ENCODE measurements at places on chromosomes 7 and 10.

GRCh38 chr7:55104712-55105433 is 86.1 kb downstream of the EGFR start:
- no peak for DNase-seq

GRCh38 chr7:13904689-13905088 is 84.8 kb downstream of the ETV1 start:
- no peak for DNase-seq

DNA sequence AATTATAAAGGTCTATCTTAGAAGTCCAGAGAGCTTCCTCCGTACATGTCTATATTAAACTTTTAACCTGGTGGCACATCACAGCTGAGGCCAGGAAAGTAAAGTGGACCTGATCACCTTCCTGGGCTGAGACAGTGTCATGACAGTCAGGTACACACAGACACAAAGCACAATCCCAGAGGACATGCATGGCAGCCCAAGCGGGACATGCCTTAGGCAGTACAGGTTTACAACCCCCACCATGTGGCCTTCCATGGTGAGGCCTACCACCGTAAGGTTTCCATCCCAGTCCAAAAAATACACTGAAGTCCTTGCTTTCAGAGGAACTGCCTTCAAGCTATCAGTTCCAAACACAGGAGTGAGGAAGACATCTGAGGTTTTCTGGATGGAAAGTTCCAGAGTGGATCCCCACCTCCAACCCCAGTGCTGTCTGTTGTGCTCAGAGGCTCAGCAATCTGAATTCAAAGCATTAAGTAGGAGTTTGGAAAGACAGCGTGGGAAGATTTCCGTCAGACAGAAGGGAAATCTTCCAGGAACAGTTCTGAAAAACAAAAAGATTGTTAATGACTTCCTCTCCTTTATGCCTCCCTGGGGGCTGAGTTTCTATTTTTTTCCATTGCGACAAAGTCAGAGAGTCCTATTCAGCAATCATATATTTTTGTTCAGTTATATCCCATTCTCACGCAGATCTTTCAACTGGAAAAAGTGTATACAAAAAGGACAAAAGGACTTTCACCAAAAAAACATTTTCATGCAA is 20.1 kb downstream of the IFIT3 start:
- DNase-seq, result no peak

GRCh38 chr10:79239924-79240581 is 107.2 kb upstream of the PPIF start:
- DNase-seq, result no peak

GRCh38 chr10:12862459-12862858 is 139.1 kb downstream of the CCDC3 start:
- no peak for DNase-seq

GRCh38 chr10:60845038-60845437 is 66.8 kb downstream of the CDK1 start:
- DNase-seq, result no peak

GRCh38 chr10:677038-677437 is 12.4 kb downstream of the DIP2C start:
- DNase-seq, result no peak

DNA sequence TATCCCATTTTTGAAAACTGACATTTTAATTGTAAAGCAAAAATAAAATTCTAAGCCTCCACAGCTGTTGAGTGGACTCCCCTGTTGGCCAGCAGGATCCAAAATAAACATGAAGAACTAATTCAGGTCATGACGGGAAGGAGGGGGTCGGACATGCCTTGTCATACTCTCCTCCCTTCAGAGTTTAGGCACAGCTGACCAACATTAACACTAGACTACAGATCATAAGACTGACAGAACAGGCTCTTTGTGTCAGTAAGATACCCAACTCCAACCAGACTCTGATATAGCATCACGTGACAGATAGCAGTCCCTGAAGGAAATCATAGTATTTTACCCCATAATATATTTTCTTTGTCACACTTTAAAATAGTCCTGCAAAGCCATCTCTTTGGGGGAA is 20.9 kb upstream of the ZNF12 start:
- DNase-seq, result no peak

DNA sequence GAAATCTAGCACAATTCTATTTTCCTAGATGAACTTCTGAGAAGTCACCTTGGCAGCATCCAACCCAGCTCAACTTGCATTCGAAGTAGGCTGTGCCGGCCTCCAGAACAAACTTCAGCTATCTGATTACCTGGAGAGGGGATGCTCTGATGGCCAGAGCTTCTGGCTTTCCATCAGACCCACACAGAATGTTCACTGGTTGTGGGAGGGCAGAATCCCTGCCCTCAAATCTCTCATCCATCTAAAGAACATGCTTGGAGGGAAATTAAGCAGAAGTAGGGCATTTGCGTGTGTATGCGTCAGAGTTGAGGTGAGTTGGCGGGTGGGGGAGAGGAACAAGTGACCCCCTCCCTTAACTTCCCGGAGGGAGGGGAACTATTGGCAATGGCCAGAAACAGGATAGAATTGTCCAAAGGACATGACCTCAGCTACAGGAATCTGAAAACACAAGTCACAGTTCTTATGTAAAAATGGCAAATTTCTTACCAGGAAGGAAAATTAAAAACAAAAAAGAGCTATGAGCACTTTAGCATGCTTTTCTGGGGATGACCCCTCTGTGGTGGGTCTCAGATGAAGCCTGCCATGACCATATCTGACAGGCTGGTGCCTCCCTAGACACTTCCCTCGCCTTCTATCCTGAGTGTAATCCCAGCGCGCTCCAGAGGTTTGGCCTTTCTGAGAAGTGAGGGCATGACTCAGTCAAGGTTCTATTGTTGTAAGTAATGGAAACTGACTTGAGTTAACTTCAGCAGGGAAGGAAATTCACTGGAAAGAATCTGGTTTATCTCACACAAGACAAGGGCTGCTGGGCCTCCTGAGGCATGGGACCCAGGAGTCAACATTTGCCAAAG is 278.8 kb downstream of the RPS24 start:
- no peak for DNase-seq

- DNase-seq, result no peak
Measured at GRCh38 chr7:137146012-137146455, 197.5 kb downstream of the PTN start.

DNA sequence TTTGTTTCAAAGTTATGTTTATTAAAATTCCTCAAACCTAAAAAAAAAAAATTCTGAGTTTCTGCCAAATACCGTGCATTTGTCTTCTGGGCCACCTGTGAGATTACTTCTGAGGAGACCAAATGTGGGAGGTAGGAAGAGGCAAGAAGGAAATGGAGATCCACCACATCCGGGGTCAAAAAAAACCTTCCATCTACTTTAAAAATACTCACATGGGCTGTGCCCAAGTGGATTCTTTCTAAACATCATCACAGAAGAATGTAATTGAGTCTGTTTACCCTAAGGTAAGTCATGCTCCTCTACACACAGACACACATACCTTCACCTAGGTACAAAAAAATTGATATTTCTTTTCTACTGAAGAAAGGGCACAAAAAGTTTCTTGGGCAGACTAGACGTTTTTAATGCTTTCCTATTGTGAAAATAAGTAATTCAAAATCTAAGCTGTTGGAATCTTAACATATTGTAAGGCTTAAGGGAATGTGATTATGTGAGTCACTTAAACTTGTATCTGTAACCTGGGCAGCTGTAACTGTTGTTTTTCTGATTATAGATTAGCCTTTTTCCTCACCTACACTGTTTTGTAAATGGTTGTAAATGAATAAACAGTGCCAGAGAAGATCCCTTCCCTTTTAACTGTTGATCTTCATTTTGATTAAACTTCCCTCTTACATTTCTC is 19.1 kb upstream of the SPOCK2 start:
- no peak for DNase-seq

GRCh38 chr10:97684866-97685394 is 2.1 kb downstream of the AVPI1 start:
- no peak for DNase-seq

DNA sequence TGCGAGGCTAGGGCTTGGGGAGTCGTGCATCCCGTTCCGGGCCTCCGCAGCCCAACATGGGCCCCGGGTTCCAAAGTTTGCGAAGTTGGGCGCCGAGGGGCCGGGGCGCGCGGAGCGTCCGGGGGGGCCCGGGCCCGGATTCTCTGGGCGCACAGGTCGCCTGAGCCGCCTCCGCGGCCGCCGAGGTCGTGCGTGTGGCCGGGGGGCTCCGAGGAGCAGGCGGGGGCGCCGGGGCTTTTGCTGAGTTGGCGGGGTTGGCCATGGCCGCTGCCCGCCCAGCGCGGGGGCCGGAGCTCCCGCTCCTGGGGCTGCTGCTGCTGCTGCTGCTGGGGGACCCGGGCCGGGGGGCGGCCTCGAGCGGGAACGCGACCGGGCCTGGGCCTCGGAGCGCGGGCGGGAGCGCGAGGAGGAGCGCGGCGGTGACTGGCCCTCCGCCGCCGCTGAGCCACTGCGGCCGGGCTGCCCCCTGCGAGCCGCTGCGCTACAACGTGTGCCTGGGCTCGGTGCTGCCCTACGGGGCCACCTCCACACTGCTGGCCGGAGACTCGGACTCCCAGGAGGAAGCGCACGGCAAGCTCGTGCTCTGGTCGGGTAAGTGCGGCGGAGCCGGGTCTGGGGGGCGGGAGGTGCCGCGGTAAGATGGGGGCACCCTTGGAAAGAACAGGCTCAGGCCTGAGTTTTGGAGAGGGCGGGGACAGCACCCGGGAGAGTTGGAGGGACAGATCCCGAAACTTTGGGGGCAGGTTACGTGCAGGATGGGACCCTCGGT is 643 bp downstream of the SMO start:
- no peak for DNase-seq

DNA sequence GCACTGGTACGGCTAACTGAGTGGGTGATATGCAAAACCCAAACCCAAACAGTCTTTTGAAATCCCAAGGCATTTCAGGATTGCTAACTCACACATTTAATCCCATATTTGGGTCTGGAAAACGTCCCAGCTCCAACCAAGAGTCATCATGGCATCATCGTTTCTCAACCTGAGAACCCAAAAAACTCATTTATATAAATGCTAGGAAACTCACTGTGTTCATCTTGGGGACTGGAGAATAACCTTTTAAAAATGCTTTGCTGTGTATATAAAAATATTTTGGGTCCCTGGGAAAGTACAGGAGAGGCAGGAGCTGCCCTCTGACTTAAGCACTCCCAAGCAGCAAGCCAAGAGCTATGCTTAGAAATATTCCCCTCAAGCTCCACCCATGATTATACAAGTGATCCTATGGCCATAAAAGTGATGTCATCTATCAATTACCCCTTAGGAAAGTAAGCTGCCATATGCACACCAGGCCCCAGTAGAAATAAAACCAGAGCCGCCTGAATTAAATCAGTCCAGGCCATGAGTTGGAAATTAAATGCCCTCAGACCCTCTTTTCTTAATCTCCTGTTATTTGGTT is 352.1 kb downstream of the FRMD4A start:
- no peak for DNase-seq

DNA sequence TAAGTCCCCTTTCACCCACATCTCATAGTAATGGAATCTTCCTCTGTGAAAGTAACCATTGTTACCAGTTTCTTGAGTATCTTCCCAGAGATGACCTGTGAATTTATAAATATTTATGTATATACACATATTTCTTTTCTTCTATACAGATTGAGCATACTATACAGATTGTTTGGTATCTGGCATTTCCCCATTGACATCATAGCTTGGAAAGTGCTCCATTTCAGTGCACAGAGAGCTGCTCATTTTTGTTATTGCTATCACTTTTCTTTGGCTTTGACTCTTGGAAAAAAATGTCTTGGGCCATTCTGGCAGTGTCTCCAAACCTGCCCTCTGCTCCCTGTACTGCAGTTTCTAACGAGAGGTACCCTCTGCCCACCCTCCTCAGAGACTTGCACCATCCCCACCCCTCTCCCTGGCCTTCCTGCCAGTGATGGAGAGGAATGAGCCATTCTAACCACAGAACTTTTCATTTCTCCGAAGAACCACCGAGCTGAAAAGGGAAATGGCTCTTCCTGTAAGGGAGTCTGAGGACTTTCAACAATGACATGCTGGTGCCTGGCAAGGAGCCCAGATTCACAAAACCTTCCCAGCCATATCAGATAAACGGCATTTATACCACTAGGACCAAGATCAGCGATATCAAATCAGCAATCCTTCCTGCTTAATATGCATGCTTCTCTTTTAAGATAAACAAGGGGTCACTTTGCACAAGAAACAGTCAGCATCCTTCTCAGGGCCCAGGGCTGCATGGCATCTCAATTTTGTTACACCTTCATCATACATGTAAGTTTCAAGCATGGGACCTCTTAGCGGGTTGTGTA is 19.7 kb upstream of the CCSER2 start:
- DNase-seq, result no peak

DNA sequence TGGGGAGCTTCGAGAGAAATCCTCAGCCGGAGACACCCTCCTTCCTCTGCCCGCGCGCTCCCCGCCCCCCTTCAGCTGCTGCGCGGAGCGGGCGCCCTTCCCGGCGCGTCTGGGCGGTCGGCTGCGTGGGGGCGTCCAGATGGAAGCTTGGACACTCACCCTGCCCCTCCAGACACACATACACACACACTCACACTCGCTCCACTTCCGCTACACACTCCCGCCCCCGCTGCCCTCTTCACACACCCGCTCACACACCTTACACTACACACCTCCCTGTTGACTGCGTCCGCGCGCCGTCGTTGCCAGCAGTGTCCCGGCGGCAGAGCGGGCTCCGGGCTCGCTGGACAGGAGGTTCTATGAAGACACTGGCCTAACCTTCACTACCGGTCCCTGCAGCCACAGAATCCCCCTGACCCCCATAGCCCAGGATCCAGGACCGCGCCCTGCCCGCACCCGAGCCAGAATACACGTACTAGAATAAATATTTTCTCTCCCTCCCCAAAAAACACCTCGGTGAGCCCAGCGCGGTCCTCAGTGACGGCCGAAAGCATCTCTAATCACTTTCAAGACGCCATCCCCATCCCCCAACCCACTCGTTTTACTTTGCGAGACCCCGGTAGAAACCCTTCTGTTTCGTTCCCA is 1.1 kb upstream of the EGR2 start:
- no peak for DNase-seq

- no peak for DNase-seq
Measured at GRCh38 chr7:95883217-95883616, 110.9 kb downstream of the DYNC1I1 start.

DNA sequence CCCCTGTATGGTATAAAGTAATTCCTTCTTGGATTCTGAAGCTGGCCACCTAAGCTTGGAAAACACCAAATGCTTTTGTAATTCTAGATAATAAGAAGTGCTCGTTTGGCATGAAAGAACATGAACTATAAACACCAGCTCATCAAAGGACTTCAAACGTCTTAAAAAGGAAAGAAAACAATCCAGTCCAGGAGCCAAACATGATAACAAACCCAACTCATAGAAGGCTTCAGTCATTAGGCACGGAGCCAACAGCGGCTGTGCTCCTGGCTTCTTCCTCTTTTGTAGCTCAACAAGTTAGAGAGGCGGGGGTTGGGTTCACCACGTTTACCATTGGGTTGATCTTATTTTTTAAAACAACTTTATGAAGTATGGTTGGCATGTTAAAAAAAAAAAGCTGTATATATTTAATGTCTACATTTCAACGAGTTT is 56.4 kb upstream of the ECHDC3 start:
- DNase-seq, result no peak

- no peak for DNase-seq
Measured at GRCh38 chr7:79454361-79454960, 994 bp upstream of the MAGI2 start.

- no peak for DNase-seq
Measured at GRCh38 chr10:102236006-102236405, 5.3 kb downstream of the PITX3 start.

GRCh38 chr7:2157473-2158279 is 75.1 kb downstream of the MAD1L1 start:
- peak; percentile 27 for DNase-seq

All from thoracic aorta (tissue), 2 donors.